ENCODE measurements at places on chromosomes 12 and 14.

GRCh38 chr12:102959391-102959790 is 1.9 kb downstream of the ASCL1 start:
- DNase-seq = no peak

- no peak for DNase-seq
Measured at GRCh38 chr12:75951399-75952278, 79.9 kb downstream of the PHLDA1 start.

- DNase-seq = peak; percentile 10
Measured at GRCh38 chr14:73402579-73402978, 55.8 kb downstream of the NUMB start.

DNA sequence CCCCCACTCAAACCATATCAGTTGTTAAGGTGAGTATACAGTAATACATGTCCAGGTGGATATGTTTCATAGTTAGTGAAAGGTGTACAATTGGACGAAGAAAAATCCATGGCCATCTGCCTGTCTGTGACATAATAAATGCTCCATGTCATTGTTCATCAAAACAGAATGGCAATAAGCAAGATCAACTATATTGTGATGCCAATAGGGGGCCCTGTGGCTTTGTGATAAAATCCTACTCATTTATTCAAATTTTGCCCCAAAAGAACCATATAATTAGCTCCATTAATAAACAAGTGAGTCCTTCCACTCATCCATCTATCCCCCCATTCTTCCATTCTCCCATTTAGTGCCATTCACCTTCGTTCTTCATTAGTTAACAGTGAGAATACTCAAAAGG is 102.0 kb downstream of the MGST1 start:
- DNase-seq = no peak

GRCh38 chr14:54453252-54453651 is 12.1 kb upstream of the CNIH1 start:
- DNase-seq = no peak

DNA sequence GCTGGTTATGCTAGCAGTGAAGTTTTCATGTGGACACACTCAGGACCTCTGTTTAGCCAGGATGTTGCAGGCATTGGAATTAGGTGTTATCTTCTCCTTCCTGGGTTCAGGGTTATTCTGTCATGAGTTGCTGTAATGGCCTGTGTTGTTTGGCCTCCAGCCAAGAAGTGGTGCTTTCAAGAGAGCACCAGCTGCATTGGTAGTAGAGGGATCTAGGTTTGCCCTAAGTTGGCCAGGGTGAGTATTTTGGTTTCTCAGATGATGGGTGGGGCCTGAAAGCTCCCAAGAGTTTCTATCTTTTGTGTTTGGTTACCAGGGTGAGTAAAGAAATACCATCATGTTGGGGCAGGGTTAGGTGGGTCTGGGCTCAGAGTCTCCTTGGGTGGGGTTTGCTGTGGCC is 2.7 kb upstream of the GZMH start:
- DNase-seq = peak; percentile 77

GRCh38 chr14:75283833-75284563 is 5.4 kb downstream of the FOS start:
- DNase-seq = no peak

GRCh38 chr14:68306934-68307789 is 485.7 kb downstream of the ZFP36L1 start:
- DNase-seq = no peak

GRCh38 chr12:70603044-70603443 is 34.2 kb downstream of the PTPRB start:
- no peak for DNase-seq

DNA sequence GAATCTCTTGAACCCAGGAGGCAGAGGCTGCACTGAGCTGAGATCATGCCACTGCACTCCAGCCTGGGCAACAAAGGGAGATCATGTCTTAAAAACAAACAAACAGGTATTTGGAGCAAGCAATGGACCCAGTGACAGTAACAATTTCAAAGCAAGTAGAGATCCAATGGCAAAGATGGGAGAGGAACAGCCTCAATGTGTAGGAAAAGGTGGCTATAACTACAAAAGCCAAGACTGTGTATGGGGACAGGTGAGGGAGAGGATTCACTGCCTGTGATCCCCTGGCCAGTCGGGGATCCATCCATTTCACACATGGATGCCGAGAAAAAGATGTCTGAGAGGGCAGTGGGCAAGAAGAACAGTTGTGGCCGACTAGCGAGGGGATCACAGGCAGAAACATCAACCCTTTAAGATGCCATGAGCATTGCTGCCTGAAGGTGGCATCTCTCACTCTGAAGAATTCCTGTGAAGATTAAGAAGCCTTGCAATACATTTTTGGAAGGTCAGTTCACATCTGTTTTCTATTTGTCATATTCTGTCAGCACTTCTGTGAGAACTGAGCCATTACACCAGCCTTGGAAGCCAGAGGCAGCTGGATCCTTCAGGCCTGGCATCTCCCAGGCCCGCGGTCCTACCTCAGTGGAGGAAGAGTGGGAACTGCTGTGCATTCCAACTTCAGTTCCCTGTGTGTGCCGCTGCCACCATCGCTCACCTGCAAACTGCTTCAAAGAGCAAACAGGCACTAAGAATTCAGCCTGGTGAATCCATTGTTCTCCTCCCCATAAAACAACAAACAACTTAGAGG is 54.5 kb upstream of the FRS2 start:
- peak; percentile 52 for DNase-seq

DNA sequence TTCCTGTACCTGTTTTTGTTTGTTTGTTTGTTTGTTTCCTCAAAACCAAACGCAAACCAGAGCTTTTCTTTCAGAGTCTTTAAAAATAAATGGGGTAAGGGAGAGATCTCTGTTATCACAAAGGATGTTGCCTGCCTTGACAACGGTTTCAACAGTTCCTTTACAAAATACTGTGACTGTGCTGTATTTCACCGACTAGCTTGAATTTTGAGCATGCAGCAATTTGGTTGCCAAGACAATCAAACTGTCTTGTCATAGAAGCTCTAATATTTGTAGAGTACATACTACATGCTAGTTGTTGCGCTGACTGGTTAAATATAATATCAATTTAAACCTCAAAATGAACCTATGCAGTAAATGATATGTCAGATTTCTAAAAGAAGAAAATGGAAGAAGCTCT is 22.4 kb upstream of the TCP11L2 start:
- DNase-seq = no peak

- no peak for DNase-seq
Measured at GRCh38 chr12:2693980-2694610, 100.7 kb upstream of the FKBP4 start.

DNA sequence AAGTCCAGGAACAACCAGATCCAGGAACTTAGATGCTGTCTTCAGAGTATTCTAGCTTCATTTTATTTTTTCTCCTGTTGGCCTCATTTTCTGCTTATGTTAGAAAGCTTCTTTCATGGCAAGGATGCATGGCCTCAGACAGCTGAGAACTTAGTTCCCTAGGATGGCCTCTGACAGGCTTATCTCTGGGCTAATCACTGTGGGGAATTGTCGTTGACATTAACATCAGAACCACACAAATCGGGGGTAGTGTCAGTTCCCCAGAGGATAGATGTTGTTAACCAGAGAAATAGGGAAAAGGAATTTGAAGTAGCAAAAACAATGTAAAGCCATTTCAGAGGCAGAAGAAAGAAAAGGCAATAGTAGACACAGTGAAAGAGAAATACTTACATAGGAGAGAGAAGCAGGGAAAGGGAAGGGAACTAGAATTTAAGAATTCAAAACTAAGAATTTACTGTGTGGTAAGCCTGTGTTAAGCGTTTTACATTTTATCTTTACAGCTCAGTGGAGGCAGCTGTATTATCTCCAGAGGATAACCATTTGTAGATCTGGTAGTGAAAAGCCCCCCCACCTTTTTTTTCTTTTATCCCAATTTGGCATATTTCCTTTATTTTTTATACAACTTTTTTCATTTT is 21.8 kb downstream of the FUT8 start:
- DNase-seq = no peak

DNA sequence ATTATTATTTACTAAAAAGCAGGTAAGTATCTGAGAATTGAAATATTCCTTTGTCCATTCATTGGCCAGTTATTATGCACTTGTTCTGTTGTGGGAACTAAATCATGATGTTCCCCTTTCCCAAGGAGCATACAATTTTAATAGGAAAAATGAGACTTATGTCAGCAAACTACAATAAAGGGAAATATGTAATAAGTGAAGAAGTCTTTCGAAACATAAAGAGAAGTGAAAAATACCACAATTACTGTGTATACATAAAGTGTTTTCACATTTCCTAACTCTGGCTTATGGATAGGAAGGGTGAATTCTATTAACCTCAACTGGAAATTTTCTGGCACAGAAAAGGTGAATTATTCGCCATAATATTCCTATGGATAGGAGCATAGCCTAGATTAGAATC is 78.4 kb upstream of the DNM1L start:
- no peak for DNase-seq

DNA sequence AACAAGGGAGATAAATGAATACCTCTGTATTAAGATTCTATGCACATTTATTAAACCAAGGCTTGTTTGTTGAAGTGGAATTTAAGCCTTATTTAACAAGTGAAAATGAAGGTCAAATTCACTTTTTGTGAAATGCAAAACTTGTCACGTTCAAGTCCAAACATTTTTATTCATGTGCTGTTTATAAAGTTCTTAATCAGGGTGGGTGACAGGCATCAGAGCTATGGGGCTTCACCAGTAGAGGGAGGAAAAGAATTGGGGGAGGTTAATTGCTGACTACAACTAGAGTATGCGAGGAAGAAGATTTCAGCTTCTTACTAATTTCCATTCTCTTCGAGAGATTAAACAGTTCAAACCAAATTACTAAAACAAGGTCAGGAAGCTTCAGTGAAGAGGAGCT is 9.7 kb downstream of the MOK start:
- DNase-seq = no peak

- DNase-seq = no peak
Measured at GRCh38 chr12:9727813-9728212, 5.1 kb downstream of the CLECL1 start.

- no peak for DNase-seq
Measured at GRCh38 chr12:65308601-65309071, 30.2 kb downstream of the MSRB3 start.

DNA sequence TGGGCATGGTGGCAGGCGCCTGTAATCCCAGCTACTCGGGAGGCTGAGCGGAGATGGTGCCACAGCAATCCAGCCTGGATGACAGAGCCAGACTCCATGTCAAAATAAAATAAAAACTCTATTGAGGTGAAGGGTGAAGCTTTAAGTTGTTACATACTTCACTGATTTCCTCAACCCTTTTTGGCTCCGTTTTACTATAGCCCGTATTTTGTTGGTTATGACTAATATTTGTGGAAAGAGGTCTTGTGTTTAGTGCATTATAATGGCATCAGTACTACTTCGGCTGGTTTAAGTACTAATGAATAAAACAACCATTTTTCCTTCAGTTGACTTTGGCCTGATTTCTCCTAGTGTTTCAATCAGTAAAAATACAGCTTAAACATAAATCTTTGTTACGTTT is 27.0 kb upstream of the SLC2A14 start:
- no peak for DNase-seq

- no peak for DNase-seq
Measured at GRCh38 chr12:65462484-65462883, 184.0 kb downstream of the MSRB3 start.

DNA sequence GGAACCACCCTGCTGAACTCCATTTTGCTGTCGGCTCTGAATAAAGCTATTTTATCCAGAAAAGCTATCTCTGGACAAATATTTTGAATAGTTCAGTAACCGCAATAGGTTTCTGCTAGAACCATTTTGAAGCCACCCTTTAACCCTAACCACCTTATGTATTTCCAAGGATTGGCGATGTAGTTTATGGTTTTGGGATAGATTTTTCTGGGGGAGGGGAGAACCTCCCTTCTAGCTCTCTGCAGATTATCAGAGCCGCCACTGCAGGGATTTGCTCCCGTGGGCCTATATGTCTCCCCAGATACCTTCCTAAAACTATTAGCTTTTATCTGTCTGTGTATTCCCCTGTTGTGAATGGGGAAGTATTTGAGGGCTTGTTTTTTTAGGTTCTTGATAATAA is 1.8 kb upstream of the TUBA1B start:
- no peak for DNase-seq

GRCh38 chr14:21653331-21653885 is at the start of gene OR4E2:
TSS of gene OR4E2 (plus strand) at chr14:21653835. CDS start at chr14:21665083, 11,248 bp downstream.
- no peak for DNase-seq

DNA sequence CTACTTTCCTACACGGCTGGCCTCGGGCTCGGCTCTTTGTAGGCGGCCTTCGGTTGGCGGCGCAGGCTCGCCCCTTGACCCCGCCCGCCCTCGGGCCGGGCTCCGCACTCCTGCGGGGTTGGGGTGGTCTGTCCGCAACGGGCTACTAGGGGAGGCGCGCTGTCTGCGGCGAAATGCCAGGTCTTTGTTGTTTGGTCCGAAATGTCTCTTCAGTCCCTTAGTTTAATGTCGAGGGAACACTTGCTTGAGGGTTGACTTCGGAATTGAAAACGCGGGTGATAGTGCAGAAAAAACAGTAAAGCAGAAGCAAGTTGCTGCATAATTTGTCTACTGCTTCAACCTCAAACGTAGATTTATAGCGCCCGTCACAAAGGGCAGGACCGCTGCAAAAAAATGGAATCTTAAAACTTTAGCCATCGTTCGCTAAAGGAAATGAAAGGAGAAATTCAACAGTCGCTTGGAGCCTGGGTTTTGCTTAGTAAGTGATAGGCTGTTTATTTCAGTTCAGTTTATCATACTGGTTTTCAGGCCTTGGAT is 390 bp downstream of the JKAMP start:
- peak; percentile 21 for DNase-seq

DNA sequence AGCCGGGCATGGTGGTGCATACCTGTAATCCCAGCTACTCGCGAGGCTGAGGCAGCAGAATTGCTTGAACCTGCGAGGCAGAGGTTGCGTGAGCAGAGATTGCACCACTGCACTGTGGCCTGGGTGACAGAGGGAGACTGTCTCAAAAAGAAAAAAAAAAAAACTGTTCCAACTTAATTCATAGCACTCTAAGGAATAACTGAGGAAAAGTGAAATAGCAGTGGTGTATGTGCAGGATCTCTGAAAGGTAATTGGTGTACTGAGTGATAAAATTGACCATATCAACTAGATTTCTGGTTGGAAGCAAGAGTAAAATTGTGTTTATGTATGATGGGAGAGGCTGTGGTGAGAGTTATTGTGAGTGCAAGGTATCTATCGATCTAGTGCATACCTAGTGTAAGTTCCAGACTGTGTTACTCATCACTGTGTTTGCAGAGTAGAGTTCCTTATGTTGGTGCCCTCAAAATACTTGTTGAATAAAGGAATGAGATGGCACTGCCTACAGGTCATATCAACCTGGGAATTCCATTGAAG is 6.3 kb downstream of the CAND1 start:
- no peak for DNase-seq

DNA sequence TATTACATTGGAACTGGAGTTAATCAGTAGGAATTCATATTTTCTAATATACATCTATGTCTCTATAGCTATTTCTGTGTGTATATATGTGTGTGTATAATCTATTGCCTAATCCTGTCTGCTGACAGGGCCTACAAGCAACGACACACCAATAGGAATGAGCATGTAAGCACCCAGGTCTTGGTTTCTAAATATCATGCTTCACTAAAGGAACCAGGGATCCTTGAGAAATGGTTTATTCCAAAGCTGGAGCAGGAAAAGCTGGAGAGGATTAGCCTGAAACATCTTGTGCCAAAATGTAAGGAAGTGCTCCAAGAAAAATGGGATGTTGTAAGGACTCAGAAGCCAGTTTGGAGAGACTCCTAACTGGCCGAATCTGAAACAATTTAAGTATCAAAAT is 29.3 kb upstream of the LGALS3 start:
- no peak for DNase-seq

- no peak for DNase-seq
Measured at GRCh38 chr12:66836623-66837310, 157.9 kb upstream of the GRIP1 start.

GRCh38 chr12:18998343-18999261 is 130.9 kb upstream of the PLEKHA5 start:
- no peak for DNase-seq

Data from MM.1S (cell line).